Neuronal stem cell (in vitro differentiated cells): ENCODE measurements at places on chromosomes 1 and 21.

DNA sequence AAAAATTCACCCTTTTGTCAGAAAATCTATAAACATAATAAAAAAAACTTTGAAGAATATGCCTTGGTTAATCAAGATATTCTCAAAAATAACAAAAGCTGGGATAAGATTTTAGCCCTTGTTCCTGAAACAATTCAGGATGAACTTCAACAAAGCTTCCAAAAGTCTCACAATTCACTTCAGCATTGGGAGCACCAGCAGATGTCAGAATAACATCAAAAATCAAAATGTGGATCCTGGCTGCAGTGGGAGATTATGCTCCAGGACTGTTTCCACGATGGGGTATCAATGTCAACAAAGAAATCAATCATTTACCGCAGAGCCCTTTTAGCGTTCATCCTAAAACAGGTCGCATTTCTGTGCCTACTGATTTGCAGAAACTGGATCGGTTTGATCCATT, 35.2 kb downstream of the ZNF670 start:
- DNase-seq: no peak

- DNase-seq: no peak
These were observed 8.6 kb downstream of the CLDN14 start for GRCh38 chr21:36471254-36471723.

DNA sequence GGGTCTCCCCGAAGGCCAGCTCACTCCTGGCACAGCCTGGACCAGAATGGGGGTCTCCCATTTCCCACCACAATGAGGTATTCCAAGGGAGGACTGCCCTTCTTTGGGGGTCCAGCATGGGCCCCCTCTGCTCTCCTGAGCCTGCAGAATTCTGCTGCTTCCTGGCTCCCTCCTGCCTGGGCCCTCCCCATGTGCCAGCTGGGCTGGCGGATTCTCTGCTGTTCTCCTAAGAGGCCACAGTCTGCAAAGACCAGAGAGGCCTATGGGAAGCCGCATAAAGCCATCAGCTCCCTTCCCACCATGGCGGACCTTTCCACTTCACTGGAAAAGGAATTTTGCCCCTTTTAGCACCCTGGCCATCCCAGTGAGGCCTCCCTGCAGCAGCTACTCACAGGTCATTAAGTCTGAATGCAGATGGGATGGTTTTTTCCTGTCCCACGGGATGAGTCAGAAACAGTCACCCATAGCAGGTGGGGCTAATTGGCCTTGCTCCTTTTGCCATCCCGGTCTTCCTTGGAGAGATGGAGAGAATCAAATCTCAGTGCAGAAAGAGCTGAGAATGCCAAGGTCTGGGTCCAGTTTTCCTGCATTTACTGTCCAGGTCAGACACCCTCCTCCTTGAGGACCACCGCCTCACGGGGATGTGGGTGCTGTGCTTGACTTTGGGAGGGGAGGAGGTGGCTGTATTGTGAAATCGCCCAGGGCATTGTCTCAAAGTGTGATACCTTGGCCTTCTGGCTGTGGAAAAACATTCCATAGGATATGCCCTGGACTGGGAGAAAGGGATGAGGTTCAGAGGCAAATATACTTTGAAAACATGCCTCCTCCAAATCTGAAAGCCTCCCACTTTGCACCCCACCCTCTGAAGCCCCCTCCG, 23.2 kb downstream of the MYBPH start:
- peak; percentile 46 for DNase-seq

GRCh38 chr1:178075333-178075732, 18.6 kb upstream of the RASAL2 start:
- DNase-seq: no peak

DNA sequence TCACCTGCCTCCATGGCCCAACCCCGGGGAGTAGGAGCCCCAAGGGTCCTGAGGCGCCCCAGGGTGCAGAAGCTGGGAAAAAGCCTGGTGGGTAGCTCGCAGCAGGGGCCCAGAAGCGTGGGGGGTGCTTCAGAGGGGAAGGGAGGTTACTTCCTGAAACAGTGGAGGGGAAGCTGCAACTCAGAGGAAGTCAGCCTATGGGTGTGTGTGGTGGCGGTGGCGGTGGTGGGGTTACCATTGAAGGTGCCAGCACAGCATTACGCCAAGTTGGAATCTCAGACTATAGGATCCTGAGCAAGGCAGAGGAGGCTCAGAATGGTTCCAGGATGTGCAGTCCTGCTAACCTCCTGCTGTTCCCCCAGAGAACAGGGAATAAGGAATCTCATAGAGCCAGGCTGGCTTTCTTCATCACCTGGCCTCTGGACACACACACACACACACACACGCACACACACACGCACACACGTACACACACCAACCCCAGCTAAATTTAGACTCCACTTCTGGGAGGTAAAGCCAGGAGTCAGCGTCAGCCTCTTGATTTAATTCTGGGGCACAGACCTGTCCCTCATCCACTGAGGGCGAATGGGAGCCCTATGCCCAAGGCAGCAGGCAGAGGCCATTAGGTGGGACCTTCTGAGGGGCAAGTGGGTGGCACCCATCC, 1.3 kb downstream of the DENND4B start:
- no peak for DNase-seq

- no peak for DNase-seq
These were observed 99.4 kb upstream of the TLR5 start for GRCh38 chr1:223242382-223242955.

DNA sequence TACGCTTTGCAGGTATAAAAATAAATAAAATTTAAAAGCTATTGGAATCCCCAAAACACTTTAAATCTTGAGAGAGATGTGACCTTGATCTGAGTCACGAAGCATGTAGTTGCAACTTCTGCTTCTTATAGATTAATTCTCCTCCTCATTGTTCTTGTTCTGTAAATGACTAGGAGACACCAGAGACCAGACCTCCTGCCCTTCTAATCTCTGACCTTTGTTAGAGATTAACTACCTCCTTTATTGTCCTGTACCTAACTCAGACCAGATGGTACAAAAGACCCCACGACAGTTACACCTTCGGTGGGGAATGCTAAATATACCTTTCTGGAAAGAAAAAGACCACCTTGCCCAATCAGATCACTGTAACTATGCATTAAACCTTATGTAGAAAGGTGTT, 76.9 kb upstream of the NEK2 start:
- DNase-seq: no peak

DNA sequence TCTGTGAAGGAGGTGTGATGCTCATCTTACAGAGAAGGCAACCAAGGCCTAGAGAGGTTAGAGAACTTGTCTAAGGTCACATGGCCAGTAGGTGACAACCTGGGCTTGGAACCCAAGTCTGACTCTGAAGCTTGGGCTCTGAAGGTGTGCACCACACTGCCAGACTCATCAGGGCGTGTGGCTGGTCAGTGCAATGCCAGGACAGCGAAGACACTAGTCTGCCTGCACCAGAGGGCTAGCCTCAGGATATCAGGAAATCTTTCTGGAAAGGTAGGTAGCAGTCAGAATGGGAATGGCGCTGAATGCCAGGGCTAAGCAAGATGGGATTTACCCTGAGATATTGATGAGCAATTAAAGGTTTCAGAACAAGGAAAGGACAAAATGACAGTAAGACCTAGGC, 34.9 kb downstream of the ELK4 start:
- no peak for DNase-seq

- no peak for DNase-seq
These were observed 262.1 kb upstream of the FMN2 start for GRCh38 chr1:239829535-239829934.

DNA sequence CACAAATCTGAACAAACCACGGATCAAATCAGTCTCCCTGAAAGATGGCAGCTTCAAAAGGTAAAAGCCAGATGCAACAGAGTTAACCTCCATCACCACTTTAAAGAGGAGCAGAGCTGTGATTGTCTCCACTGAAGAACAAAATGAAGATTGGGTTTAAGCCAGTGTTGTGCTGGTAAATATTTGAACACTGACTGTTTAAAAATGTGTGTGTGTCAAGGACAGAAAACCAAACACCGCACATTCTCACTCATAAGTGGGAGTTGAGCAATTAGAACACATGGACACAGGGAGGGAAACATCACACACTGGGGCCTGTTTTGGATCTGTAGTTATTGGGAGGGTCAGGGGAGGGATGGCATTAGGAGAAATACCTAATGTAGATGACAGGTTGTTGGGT, 83.9 kb downstream of the ST6GALNAC5 start:
- DNase-seq: no peak

GRCh38 chr1:117836069-117836468, 93.4 kb downstream of the GDAP2 start:
- no peak for DNase-seq

DNA sequence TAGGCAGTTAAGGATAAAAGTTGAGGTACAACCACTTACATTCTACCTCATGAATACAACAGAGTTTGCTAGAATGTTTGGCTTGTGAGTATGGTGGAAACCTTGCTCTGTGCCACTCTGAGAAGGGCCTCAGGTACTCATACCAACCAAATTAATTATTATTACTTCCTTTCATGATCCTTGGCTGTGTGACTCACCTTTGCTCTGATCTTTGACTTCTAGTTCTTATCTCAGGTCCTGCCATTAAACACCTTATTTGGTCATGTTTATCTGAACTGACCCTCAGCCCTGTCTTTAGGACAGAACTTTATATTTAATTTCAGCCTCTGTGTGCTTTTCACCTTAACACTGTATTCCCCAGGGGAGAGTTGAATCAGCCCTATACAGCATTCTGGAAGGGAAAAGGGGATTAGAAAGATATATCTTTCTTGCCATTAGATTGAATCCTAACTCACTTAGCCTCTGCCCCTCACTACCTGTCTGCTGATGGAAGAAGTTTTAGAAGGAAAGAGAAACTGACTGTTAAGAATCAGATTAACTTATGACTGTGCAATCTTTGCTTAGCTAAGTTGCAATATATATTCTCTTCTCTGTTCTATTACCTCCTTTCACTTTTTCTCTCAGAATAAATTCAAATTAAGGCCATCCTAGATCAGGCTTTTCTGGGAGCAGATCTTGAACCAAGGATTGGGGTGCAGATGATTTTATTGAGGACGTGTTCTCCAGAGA, 260.4 kb upstream of the DPYD start:
- no peak for DNase-seq

DNA sequence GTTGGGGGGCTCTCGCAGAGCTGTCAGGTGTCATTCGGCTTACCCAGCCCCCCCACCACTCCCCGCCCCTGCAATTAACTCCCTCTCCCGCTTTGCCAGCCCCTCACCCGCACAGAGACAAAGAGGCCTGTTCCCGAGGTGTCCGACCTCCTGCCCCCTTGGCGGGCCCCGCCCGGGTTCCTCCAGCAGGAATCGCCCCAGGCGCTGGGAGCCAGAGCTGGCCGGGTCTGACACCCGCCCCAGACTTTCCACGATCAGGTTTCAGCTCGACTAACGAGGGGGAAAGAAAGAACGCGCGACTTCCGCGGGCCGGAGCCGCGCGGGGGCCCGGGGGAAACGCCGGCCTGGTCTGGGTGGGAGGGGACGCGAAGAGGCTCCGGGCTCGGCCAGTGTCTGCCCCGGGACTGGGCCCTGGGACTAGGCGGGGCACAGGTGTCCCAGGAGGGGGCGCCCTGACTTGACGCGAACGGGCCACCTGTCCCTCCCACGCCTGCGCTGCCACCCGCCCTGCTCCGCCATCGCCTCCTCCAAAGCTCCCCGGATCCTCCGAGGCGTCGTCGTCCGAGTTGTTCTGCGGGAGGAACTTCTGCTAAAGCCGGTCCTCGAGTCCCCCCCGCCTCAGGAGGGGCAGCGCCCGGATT, 36.4 kb upstream of the HHAT start:
- peak; percentile 90 for DNase-seq

DNA sequence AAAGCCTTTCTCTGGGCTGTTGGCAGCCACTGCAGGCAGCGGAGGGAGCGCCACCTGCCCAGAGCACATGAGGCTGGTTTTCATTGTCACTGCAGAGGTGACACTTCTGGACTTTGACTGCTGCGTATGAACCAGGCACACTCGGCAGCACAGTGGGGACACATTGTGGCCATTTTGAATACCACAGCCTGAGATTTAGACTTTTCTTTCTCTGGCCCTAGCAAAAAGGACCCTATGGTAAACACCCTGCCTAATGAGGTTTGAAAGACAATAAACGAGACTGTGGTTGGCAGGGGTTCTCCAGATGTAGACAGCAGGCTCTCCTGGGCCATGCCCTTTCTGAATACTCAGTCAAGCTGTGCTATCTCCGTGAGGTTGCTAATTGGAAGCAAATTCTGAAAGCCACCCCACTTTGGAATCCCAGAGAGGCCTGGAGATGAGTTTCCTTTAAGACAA, 12.0 kb upstream of the KCNE2 start:
- DNase-seq: peak; percentile 54

GRCh38 chr1:15820478-15820877, 13.0 kb upstream of the UQCRHL start:
- DNase-seq: no peak

- no peak for DNase-seq
These were observed 3.9 kb upstream of the ARHGAP30 start for GRCh38 chr1:161073474-161074121.

DNA sequence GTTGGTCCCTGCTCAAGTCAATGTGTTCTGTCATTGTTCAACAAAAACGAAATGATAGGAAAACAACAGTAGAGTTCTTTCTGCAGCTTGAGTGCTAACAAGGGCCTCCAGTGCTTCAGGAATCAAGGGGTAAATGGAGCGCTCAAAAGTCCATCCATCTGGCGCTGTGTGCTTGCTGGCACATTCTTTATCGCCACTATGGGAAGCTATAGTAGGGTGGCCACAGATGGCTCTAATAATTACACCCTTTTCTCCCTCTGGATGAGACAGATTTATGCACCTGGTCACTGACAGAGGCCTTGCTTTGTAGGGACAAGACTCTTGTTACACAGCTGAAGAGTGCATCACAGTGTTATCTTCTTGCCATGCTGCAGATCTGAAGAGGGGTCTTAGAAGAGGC, 136.0 kb downstream of the GDAP2 start:
- no peak for DNase-seq

DNA sequence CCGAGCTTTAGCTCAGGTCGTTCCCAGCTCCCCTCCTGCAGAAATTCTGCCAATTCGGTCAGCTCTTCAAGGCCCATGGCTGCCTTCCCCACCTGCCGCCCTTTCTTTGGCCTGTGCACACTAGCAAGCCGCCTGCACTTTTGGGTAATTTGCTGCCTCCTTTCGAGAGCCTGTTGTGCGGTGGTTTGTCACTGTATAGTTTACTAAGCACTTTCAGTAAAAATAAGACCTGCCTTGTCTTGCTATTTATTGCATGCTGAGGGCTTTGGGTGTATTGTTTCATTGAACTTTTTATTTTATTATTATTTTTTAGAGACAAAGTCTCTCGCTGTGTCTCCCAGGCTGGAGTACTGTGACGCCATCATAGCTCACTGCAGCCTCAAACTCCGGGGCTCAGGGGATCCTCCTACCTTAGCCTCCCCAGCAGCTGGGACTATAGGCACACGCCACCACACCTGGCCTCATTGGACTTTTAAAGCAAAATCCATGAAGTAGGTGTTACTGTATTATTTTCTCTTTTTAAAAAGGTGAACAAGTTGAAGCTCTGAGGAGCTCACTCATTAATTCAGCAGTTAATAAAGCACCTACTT, 1.1 kb upstream of the FABP3 start:
- DNase-seq: no peak
